ENCODE measurements at places on chromosomes 3 and 15.

DNA sequence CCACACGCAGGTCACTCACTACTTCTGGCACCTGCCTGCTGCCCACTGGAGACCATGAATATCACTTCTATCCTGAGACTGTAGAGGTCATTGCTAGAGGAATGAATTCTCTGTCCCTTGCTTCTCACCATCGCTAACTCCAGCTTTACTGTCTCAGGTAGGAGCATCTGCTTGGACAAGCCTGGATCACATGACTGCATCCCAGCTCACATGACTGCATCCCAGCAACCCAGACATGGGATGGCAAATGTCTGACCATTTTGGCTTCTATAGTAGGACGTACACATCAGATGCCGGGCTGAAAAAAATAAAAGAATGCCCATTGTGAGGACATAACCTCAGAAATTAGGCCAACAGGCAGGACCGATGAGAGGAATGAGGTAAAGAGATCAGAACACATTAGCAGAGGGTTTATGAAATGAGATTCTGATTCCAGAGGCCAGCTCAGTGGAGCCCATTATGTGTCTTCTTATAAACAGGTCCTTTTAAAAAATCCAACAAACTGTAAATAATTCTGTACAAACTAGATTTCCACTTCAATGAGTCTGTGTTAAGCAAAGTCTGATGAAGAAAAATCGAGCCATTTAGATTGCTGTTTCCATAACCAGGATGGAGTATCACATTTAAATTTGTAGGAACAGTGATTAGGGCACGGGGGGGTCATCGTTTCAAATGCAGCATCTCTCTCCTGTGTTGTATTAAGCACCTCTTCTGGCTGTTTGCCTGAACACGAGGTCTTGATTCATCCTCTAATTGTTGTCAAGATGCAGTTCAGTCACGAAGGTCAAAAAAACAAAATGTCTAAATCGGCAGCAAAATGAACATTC, 126.7 kb downstream of the MTHFS start:
- no peak for DNase-seq

GRCh38 chr3:122803977-122804376, 9.1 kb downstream of the SLC49A4 start:
- no peak for DNase-seq

DNA sequence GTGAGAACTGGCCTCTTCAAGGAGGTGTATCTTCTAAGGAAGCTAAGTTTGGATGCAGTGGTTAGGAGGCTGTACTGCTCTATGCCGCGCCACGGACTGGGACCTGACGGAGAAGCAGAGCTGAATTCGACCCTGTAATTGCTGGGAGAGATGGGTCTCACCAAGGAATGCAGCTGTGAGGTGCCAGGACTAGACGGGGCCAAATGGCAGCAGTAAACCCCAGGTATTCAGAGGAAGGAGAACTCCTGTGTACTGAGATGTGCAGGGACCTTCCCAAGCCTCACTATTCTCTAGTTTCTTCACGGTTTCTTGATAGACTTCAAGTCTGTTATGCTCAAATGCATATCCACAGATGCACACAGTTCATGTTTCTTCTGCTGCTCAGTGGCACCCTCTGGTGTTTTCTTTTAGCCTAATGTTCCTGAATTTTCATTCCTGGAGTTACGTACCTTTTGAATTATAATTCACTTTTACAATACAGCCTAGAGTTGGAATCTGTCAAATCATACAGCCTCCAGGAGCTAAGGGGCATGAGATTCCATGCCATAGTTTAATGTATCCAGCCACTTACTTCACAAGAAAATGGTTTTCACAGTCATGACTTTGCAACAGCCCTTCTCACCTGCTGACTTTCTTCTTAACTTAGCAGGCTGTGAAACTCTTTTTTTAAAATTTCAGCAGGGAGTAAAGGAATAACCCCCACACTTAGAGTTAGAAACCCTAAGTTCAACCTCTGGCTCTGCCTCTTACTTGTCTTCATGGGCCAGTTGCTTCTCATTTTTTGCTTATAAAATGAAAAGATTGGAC, 61.8 kb downstream of the GLDN start:
- DNase-seq, result no peak

DNA sequence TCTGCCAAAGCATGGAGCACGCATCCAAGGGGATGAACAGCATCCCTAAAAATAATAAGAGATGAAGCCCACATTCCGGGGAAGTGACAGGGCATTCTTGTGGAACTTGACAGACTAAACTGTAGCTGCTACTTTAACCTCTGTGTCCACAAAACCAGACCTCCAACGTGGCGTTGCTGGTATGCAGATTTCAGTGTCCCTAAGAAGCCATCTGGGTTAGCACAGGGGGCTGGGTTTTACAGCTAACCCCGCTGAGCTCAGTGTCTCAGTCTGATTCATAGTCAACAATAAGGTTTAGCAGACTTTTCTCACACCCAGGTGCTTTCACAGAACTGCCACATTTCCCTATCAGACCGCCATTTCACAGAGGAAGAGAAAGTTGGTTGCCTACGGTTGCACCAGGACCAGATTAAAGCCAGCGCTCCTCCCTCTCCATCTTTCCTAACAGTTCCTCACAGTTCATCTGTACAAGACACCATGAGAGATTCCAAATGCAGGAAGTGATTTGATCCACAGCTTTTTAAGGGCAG, 61.6 kb upstream of the CTDSPL start:
- DNase-seq, result no peak

- DNase-seq, result no peak
Observed at GRCh38 chr3:194761384-194761783, 75.7 kb downstream of the FAM43A start.

- DNase-seq, result no peak
Observed at GRCh38 chr3:106768941-106769480, 608.2 kb upstream of the CCDC54 start.

GRCh38 chr15:70037292-70037640, 60.5 kb downstream of the TLE3 start:
- DNase-seq, result no peak

DNA sequence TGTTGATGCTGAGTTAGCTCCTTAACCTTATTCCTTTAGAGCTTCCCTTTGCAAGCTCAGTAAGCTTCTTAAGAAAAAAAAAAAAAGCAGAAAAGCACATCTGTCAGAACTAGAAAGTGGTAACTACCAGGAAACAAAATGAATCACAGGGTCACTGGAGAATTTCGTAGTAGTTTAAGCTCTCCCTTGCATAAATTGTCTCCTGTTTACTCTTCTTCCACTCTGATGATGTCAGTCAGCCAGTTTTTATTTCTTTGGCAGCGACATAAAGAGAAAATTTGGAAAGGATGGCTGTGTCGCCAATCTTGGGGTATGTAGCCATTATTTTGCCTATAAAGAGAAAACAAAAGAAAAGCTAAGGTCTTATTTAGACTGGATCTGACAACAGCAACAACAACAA, 3.2 kb upstream of the GABRR3 start:
- no peak for DNase-seq

- no peak for DNase-seq
Observed at GRCh38 chr15:57167821-57168395, 208.4 kb upstream of the CGNL1 start.

- DNase-seq, result peak; percentile 50
Observed at GRCh38 chr15:90956274-90957030, 1.8 kb downstream of the RCCD1 start.

GRCh38 chr3:175564363-175564762, 705.2 kb downstream of the NAALADL2 start:
- DNase-seq, result no peak

- DNase-seq, result no peak
Observed at GRCh38 chr3:161266731-161267150, 45.6 kb downstream of the NMD3 start.

- no peak for DNase-seq
Observed at GRCh38 chr3:11457135-11457534, 184.9 kb downstream of the ATG7 start.

DNA sequence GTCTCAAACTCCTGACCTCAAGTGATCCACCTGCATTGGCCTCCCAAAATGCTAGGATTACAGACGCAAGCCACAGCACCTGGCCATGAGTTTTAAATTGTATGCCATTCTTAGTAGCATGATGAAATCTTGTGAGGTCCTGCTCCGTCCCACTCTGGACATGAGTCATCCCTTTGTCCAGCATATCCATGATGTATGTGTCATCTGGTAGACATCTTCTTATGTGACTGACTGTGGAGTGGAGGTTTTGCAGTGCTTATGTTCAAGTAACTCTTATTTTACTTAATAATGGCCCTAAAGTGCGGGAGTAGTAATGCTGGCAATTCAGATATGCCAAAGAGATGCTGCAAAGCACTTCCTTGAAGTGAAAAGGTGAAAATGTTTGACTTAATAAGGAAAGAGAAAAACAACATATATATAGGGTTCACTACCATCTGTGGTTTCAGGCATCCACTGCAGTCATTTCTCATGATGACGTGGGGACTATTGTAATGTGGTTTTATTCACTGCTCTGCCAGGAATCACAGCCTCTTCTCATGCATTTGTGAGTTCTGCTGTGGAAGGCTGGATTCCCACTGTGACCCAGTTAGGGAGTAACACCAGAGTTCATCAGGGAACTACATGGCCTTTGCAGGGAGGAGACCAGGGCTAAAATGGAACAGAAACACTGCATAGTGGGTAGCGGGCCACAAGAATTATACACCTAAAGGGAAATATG, 204.6 kb upstream of the STRIT1 start:
- DNase-seq, result no peak

DNA sequence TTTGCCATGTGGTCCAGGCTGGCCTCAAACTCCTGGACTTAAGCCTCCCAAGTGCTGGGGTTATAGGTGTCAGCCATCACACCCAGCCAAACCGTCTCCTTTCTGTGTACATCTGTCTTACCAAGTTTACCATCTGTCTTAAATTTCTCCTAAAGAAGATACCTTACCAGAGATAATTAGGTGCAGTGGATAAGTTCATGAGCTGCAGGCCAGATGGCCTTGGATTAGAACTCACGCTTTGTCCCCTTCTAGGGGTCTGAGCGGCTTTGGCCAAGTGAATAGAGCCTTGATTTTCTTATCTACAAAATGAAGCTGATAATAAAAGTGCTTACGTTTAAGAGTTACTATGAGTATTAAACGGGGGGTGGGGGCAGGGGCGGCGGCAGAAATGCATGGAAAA, 103.9 kb downstream of the SUCLG2 start:
- no peak for DNase-seq

DNA sequence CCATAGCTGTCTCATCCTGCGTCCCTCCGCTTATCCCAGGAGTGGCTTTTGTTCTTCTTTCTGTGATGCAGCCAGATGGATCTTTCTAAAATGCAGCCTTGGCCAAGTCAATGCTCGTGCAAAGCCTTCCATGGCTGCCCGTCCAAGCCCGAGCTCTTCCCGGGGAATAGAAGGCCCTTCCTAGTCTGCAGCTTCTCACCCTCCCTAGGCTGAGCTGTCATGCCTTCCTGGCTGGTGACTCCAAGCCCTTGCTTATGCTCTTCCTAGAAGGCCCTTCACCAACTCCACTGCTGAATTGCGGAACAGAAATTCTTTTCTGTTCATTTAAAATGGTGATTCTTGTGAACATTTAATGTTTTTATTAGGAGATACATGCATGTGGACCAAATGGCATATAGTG, 95.9 kb downstream of the SMAD6 start:
- DNase-seq, result no peak

GRCh38 chr15:48627260-48627940, 18.1 kb downstream of the FBN1 start:
- DNase-seq, result no peak

DNA sequence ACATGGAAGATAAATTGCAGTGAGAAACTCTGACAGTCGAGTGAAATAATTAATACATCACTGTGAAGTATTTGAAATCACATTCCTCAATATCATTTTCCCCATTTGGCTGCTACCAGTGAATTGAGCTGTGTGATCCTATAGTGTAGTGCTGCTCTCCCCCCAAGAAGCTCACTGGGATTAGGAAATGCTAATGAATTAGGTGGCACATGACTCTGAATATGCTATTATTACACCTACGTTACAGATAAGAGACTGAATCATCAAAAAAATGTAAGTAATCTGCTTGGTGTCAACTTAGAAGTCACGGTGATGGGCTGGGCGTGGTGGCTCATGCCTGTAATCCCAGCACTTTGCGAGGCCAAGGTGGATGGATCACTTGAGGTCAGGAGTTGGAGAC, 34.7 kb upstream of the SYNM start:
- no peak for DNase-seq

- DNase-seq, result no peak
Observed at GRCh38 chr3:110459021-110459420, 612.6 kb upstream of the NECTIN3 start.

DNA sequence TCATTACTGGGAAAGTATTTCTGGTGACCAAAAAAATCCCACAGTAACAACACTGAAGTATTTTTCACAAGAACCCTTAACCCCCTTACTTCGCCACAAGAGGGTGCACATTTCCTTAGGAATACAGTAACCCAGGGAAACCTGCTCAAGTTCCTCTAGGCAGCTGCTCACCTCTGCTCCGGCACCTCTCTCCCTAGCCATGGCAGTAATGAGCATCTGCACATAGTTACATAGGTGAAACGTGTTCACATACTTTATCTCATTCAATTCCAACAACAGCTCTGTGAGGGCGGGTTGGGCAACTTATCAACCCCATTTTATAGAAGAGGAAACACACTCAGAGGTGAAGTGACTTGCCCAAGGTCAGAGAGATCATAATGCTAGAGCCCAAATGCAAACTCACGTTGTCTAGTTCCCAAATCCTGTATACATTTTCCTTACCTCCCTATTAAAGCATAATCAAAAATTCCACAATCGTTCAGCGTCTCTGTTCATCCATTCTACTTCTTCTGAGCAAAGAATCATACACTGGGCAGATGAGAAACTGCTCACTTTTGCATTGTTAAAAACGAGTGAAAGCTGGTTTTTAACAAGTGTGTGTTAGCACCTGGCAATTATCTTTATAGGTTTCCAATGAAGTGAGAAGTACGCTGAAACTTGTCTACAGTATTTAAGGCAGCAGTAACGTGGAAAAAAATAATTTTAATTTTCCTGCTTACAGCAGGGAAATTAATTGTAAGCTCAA, 90.7 kb downstream of the IGF2BP2 start:
- no peak for DNase-seq

- DNase-seq, result no peak
Observed at GRCh38 chr15:26580943-26581342, 191.9 kb downstream of the GABRB3 start.

- no peak for DNase-seq
Observed at GRCh38 chr3:150130404-150131100, 159.9 kb upstream of the PFN2 start.

Data from CD4-positive, alpha-beta T cell (primary cell).